LHCN-M2 (cell line): ENCODE measurements at places on chromosomes 2 and 18.

DNA sequence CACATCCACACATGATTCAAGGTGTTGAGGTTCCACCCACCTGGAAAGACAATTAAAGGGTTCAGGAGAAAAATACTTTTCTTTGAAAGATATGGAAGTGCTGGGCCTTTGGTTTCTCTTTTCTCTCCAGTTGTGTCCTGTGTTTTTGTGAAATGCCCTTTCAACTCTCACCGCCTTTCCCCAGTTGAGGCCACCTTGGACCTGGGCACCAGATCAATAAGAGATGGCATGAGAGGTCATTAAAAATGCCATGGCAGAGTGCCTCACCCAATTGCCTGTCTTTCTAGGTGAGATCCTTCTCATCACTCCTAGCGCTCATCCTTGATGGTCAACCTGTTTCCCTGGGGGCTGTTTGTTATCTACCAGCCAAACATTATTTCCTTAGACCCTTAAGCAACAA lies 453.9 kb downstream of the TSN start:
- DNase-seq, result no peak

DNA sequence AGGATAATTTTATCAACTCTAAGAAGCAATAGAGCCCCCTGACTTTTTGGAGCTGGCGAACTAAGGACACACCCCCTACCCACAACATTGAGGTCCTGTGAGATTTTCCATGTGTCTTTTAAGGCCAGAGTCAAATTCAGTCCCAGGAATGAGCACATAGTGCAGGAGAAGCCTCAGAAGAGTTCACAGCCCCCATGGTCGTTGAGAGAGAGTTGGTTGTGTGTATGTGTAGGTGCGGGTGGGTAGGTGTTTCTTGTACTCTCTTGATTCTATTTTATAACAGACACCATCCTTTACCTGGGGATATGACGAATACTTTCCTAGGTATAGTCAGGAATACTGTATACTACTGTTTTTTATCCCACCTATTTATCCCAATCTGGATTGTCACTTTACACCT lies 8.6 kb downstream of the LRATD1 start:
- DNase-seq, result no peak

GRCh38 chr2:54967269-54967668 lies 83.0 kb downstream of the RTN4 start:
- DNase-seq, result no peak

- DNase-seq, result no peak
These were observed 230.7 kb downstream of the GBX2 start for GRCh38 chr2:235937526-235937925.

- peak; percentile 2 for DNase-seq
These were observed 8.5 kb upstream of the CELF4 start for GRCh38 chr18:37574113-37574512.

GRCh38 chr2:192005211-192005610 lies 158.3 kb upstream of the CAVIN2 start:
- DNase-seq, result no peak

- DNase-seq, result peak; percentile 76
These were observed 39.0 kb upstream of the PPP4R1 start for GRCh38 chr18:9653390-9653789.

- DNase-seq, result peak; percentile 85
These were observed 39.1 kb downstream of the FBXO11 start for GRCh38 chr2:47867205-47867604.

DNA sequence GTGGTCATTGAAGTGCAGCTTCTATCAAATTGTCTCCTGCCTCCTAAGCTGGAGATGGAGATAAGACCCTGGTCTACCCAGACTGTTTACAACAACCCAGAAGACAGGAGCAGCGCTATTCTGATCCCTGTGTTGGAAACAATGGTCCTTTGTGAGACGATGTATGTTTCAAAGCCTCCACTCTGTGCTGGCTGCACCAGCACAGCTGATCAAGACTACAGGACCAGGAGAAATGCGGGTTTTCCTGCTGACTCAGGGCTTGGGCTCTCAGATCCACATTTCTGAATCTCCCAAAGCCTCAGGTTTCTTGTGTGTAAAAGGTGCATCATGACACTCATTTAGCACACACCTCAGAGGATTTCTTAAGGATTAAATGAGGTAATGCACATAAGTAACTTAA lies 92.0 kb downstream of the POU3F3 start:
- DNase-seq, result no peak

- DNase-seq, result peak; percentile 44
These were observed 901.9 kb upstream of the ZEB2 start for GRCh38 chr2:145421841-145422240.

- DNase-seq, result peak; percentile 99
These were observed 96.6 kb upstream of the NRP2 start for GRCh38 chr2:205585449-205586383.

DNA sequence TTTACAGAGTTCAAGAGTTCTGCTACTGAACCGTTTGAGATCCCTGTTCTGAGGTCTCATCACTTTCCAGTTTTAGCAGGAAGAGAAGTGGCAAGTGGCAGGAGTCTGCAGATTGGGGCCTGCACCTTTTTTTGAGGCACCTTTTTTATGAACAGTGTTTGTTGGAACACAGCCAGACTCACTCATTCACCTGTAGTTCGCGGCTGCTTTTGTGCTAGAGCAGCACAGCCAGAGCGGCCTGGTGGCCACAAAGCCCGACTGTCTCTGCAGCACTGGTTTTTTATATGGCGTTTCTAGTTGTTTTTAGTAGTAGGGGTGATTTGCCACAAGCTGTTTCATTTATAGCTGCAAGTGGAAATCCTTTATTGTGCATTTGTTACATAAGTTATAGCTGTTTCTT lies 8.6 kb downstream of the ACP1 start:
- no peak for DNase-seq

- peak; percentile 97 for DNase-seq
These were observed 75.3 kb downstream of the MBD2 start for GRCh38 chr18:54149078-54149697.

DNA sequence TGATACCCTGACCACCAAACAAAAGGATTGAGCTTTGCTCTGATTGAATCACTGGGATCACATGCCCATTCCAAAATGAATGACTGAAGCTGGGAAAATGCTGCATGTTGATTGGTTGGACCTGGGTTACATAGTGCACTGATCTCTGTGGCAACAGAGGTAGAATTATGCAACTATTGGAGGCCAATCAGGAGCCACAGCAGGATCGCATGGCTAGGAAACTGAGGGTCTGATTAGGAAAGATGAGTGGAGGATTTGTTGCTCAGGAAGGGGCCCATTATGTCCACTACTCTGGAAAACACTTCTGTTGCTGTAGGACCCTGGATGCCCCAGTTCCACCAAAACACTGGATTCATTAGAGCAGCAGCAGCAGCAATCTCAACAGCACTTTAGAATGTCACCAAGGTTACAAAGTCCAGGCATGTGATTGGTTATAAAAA lies 25.9 kb upstream of the SGPP2 start:
- peak; percentile 7 for DNase-seq

DNA sequence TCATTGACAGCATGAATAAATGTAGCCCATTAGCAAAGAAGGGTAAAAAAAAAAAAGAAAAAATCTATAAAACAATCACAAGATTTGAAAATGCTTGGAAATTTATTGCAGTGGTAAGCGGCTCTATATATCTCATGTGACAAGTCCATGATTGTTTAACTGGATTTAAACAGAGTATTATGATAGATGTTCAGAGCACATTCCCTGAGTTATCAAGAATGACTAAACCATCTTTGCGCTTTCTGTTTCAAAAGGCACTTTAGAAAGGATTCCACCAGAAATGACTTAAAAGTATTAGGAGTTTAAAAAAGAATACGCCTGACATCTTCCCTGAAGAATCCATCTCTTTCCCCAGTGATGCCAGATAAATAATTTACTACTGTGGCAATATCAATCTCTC lies 409.5 kb upstream of the UBE2E3 start:
- DNase-seq, result no peak

DNA sequence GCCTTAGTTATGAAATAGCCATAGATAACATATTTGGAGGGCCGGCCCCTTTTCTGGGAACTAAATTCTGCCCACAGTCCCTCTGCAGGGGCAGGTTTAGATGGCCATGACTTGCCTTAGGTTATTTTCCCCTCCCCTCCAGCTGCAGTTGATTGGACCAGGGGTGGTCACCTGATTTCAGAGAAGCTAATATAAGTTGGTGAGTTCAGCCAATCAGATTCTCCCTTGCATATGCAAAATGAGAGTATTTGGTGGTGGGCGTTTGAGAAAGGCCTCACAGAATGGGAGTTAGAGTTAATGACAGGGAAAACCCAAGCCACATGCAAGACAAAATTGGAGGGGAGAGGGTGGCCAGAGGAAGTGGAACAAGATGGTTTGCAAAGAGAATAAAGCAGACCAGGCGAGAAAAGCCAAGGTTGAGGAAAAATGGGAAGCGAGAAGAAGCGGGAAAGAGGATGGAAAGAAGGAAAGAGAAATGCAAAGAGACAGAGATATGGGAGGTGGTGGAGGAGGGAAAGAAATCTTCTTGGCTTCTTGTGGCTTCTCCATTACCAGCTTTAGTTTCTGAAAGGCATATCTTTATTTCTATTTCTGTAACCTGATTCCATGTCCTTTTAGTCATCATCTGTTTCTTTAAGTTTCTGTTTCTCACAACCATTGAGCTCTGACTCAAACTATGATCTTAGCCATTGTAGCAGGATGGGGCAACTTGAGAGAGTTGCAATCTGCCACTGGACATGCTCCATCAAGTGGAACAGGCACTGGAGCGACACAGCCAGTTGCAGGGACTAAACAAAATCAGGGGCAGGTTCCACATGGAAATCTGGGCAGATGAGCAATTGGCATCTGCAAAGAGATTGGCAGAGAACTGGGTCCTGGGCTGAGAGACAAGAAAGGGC lies 108.1 kb upstream of the SIX3 start:
- peak; percentile 31 for DNase-seq

DNA sequence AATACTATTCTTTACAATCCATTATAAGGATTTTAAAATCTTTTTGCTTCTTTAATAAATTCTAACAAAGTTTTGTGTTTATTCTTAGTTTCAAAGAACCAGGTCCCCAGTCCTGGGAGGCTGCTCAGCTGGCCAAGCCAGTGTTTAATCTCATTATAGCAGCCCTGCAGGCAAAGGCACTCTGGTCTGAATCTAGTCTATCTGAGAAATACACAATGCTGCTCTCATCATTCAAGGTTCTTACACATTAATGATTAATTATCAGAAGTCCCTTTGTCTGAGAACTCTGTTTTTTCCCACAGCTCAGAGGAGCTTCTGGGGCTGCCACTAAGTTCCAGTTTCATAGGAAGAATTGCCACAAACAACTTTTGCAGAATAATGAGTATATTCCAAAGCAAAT lies 27.7 kb downstream of the KCTD18 start:
- no peak for DNase-seq

DNA sequence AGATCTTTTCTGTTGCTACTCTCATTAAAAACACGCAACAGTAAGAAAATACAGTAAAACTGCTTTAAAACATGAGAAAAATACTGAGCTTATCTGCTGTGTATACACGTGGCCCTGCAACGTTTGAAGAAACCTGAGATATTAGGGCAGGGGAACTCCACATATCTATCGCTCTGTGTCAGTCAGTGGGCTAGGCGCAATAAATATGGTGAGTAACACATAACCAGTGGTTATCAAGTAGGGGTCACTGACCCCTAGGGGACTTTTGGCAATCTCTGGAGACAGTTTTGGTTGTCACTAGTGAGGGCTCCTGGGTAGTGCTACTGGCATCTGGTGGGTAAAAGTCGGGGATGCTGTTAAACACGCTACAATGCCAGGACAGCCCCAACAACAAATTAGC lies 14.9 kb downstream of the STAT1 start:
- no peak for DNase-seq

- no peak for DNase-seq
These were observed 268.1 kb downstream of the ZNF385B start for GRCh38 chr2:179593323-179593722.

DNA sequence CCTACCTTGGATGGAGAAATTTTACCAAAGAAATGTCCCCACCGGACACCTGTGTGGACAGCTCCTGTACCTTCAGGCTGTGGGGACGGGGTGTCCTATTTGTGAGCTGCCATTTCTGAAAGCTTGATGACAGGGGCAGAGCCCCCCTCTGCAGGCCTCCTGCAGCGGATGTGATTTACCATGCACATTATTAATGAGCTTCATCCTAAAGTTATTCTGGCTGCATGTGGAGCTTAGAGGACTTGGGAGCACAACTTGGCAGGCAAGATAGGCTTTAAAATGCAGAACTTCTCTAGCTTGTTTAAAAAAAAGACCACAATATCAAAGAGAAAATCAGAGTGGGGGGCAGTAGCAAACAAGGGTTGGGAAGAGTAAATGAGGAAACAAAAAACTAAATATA lies 350.0 kb upstream of the KLHL29 start:
- DNase-seq, result no peak

DNA sequence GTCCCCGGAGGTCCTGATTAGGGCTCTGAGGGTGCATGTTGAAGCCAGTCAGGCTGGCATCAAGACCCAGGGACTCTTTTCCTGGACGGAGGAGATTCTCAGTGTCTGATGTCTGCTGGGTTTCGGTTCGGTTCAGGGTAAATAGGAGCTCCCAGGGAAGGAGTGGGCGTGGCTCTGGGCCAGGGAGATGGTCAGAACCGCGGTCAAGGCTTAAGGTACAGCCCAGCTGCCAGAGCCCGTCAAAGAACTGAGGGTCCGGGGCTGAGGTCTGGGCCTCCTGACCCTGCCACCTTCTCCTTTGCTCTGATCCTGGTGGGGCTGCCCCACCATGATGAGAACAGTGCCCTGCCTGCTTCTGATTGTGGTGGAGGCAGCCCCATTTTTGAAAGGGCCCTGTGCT lies 39.8 kb downstream of the LPIN1 start:
- DNase-seq, result no peak

GRCh38 chr18:39685303-39685902 lies 2119.8 kb upstream of the CELF4 start:
- no peak for DNase-seq

- no peak for DNase-seq
These were observed 20.5 kb downstream of the SLC3A1 start for GRCh38 chr2:44295633-44296359.

DNA sequence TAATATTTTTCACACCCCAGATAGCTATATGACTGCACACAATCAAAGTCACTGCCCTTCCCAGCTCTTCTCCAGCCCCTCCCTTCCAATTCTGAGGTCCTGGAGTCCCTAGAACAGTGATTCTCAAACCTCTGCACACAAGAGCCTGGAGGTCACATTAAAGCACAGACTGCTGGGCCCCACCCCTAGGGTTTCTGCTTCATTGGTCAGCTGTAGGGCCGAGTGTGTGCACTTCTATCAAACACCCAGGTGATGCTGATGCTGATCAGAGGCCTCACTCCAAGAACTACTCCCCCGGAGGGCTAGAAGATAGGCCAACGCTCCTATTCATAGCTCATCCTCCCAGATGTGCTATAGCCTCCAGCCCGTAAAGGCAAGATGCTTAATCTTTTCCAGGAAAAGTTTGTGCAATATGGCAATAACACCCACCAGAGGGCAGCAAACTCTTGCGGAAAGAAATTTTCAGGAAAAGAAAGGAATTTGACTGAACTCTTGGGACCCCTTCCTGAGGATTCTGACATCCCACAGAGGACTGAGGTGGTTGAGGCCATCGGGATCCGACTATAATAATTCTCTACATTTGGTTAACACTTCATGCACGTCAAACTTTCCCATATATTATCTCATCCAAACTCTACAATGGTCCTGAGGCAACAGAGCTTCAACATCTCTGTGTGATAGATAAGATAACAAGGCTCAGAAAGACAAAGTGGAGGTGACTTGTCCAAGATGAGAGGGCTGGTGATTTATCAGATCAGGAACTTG lies 194.2 kb upstream of the PKDCC start:
- DNase-seq, result peak; percentile 59
